ENCODE measurements at places on chromosomes 6 and 20. TPM values are rescaled to one million over a fixed set of nuclear protein-coding genes. Genes with fewer than 3 reads are reported as not detected.

- no peaks in the 10 kb centered on the region for H3K36me3 ChIP-seq
- H3K4me1 ChIP-seq, result no peaks in the 10 kb centered on the region
- DNase-seq, result no peak
- H3K4me3 ChIP-seq, result no peak overlapping the region
These were observed 29.1 kb upstream of the TULP1 start for GRCh38 chr6:35541836-35542235.

GRCh38 chr6:35503534-35503933, 6.7 kb upstream of the TEAD3 start:
- H3K4me3 ChIP-seq, result no peak overlapping the region
- H3K36me3 ChIP-seq, result no peaks in the 10 kb centered on the region

KLHDC3 gene
- total RNA-seq, result 135 TPM

- no peaks in the 10 kb centered on the region for H3K4me1 ChIP-seq
- no peaks in the 10 kb centered on the region for H3K27me3 ChIP-seq
- H3K4me3 ChIP-seq, result no peak overlapping the region
- no peaks in the 10 kb centered on the region for H3K36me3 ChIP-seq
- no peak overlapping the region for H3K27ac ChIP-seq
These were observed 255.6 kb downstream of the KHDC1L start for GRCh38 chr6:72969666-72970065.

DNA sequence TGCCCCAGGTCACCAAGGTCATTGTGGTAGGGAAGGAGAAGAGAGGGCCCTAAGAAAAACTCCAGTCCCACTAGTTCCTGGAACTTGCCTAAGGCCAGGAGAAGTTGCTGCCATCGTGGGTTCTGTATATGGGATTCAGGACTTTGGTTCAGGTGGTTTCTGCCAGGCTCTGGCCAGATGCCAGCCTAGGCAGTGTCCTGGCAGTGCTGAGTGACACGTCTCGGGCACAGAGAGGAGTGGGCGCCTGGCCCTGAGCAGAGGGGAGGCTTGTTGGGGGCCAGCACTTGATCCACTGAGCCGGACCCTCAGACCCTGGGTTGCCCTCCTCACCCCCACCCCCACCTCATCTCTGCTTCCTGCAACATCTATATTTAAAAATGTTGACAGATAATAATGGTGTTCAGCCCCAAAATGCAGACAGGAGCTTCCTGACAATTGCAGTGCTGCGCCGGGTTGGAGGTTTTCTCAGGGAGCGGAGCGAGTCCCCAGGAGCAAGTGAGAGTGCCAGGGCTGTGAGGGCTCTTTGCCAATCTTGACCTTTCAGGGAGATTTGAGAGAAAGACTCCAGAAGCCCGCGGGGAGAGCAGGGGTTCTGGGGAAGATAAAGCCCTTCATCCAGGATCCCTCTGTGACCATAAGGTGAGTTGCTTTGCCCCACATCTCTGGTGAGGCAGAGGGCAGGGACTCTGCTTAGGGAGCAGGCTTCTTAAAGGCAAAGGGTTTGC, 71.9 kb downstream of the PHACTR3 start:
- H3K4me3 ChIP-seq, result no peak overlapping the region
- no peak for DNase-seq
- no peaks in the 10 kb centered on the region for H3K4me1 ChIP-seq
- no peak overlapping the region for H3K27ac ChIP-seq
- no peaks in the 10 kb centered on the region for H3K27me3 ChIP-seq

FOXC1 gene
- 7.1 TPM for total RNA-seq

DNA sequence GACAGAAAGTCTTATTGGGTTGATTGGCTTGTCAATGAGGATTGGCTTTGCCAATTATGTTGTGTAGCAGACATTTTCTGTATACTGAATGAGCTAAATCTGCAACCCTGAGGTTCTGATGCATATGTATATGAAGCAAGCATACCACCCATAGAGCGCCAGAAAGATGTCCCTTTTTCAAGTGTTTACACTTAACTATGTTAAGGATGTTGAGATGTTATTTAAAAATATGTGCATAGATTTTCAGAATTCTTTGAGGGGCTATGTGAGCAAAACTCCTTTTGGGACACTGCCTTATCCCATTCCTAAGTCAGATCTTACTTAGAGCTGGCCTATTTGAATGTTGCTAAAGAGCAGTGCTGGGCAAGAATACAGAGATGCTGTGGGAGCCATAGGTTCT, 1.9 kb downstream of the AIG1 start:
- H3K36me3 ChIP-seq, result no peaks in the 10 kb centered on the region
- no peaks in the 10 kb centered on the region for H3K27me3 ChIP-seq
- no peak overlapping the region for H3K27ac ChIP-seq
- DNase-seq, result no peak
- no peak overlapping the region for H3K4me3 ChIP-seq
- no peaks in the 10 kb centered on the region for H3K4me1 ChIP-seq

PSORS1C2 gene
- not detected for total RNA-seq

E2F1 gene
- 33.7 TPM for total RNA-seq

- H3K27me3 ChIP-seq, result no peaks in the 10 kb centered on the region
- H3K4me1 ChIP-seq, result no peaks in the 10 kb centered on the region
- H3K4me3 ChIP-seq, result no peak overlapping the region
- H3K36me3 ChIP-seq, result no peaks in the 10 kb centered on the region
- no peak overlapping the region for H3K27ac ChIP-seq
These were observed 46.6 kb downstream of the TPBG start for GRCh38 chr6:82410151-82410648.

- H3K27ac ChIP-seq, result no peak overlapping the region
- peaks cover 22% of the 10 kb centered on the region for H3K4me1 ChIP-seq
- no peaks in the 10 kb centered on the region for H3K36me3 ChIP-seq
- H3K4me3 ChIP-seq, result no peak overlapping the region
- no peak for DNase-seq
- H3K27me3 ChIP-seq, result no peaks in the 10 kb centered on the region
These were observed 405.5 kb upstream of the SULF2 start for GRCh38 chr20:48190757-48191156.

FAM83C gene
- not detected for total RNA-seq

DNA sequence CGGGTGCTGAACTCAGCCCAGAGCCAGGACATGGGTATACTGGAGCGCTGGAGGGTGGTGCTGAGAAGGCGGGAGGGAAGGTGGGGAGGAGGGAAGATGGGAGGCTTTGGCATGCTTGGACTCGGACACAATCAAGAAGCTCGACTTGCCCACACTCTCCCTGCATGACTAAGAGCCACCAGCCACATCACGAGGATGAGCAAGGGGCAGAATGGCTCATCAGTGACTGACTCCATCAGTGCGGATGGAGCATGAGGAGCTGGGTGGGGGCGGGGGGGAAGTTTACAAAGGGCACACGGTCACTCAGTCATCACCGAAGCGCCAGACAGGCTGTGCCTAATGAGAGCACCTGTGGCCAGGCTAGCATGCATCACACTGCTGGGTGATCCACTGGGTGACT, 222.8 kb downstream of the KIF16B start:
- no peaks in the 10 kb centered on the region for H3K4me1 ChIP-seq
- H3K36me3 ChIP-seq, result no peaks in the 10 kb centered on the region
- no peak overlapping the region for H3K27ac ChIP-seq
- H3K4me3 ChIP-seq, result no peak overlapping the region
- no peaks in the 10 kb centered on the region for H3K27me3 ChIP-seq

- H3K4me1 ChIP-seq, result no peaks in the 10 kb centered on the region
- H3K27ac ChIP-seq, result no peak overlapping the region
- no peaks in the 10 kb centered on the region for H3K36me3 ChIP-seq
- DNase-seq, result no peak
These were observed 34.4 kb upstream of the RNF217 start for GRCh38 chr6:124927806-124928205.

- no peak overlapping the region for H3K4me3 ChIP-seq
- peaks cover 36% of the 10 kb centered on the region for H3K27me3 ChIP-seq
- H3K4me1 ChIP-seq, result no peaks in the 10 kb centered on the region
- no peak for DNase-seq
- no peaks in the 10 kb centered on the region for H3K36me3 ChIP-seq
These were observed 2.0 kb upstream of the MICA start for GRCh38 chr6:31401403-31401802.

DNA sequence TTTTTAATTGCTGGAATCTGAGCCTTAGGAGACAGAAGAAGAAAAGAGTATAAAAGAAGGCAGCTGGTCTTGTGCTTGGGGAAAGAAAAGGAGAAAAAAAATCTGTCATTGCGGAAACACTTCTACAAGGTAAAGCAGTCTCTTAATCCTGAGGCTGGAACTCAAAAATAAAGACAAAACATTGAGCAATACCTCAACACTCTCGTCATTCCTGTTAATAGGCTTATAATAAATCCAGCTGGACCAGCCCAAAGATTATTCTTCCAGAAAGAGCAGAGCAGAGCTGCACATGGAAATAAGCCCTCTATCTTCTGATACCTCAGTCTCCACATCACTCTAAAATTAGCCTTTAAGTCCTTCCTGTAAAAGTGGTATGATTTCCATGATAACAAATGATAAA, 62.0 kb upstream of the HIVEP1 start:
- DNase-seq, result no peak
- H3K36me3 ChIP-seq, result no peaks in the 10 kb centered on the region
- no peak overlapping the region for H3K4me3 ChIP-seq
- H3K27ac ChIP-seq, result no peak overlapping the region
- no peaks in the 10 kb centered on the region for H3K4me1 ChIP-seq
- H3K27me3 ChIP-seq, result no peaks in the 10 kb centered on the region

Data from endodermal cell (in vitro differentiated cells).